Fibroblast of skin of back (primary cell): ENCODE measurements at places on chromosomes 7 and 10.

- DNase-seq = peak; percentile 73
Measured at GRCh38 chr10:69668721-69669120, 38.7 kb downstream of the FAM241B start.

DNA sequence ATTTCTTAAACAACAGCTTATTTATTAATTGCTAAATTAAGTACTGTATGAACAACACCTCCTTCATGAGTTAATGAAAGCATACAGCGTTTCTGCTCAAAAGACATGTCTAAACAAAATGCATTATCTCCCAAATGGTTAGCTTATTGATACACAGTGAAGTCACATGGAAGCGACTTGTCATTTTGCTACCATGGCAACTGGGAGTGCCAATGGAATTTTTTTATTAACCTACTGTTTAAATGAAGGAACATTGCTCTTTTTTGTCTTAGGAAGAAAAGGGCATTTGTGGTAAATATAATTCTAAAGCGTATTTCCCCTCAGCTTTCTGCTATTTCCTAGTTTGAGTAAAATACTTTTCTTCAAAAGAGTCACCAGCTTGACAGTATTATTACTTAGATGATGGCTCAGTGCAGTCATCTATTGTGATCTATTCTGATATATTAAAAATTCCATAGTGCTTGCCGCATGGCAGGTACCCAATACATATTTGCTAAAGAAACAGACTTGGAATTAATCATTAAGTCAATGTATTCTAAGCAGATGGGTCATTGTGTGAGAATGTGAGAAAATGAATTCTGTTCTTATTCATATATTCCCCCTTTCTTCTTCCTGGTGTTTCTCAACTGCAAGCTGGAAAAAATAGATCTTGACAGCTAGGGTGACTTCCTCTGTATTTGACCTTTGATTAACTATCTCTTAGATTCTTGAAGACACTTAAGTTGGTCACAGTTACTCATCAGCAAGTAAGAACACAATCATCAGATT, 818.3 kb downstream of the MAGI2 start:
- DNase-seq = peak; percentile 39

DNA sequence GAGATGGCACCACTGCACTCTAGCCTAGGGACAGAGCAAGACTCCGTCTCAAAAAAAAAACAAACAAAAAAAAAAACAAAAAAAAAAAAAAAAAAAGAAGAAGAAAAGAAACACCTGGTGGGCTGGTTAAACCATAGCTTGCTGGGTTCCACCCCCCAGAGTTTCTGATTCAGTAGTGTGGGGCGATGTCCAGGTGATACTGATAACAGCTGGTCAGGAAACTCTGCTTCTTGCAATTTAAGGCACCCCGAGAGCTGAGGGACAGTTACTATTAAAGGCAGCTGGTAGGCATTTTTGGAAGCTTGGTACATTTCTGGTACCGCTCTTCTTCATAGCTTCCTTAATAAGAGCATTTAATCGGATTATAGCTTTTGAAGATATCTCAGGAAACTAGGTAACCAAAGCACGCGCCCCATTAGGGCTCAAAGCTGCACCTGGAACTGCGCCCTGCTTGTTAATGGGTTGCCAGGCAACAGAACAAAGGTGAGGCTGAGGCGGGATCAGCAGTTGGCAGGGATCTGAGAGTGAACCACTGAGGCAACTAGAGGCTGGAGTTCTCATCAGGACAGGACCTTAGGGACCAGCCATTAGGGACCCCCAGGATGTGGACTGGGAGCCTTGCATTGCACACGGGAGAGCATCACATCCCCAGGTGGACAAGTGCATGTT, 6.5 kb upstream of the SDK1 start:
- DNase-seq = no peak

DNA sequence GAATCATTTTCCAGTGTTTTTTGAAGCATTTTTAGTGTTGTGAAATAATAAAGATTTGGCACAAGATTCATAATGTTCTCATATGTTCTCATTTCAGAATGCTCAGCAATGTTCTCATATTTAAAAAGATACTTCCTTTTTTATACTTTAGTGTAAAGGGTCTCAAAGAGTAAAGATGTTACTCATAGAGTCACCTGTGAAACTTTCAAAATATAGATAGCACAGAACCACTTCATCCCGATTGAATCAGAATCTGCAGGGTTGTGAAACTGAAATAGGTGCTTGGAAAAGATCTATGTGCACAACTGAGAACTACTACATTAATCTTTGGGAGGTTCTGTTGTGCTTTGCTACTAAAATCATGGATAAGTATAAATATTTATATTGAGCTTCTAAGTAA, 144.7 kb downstream of the MDFIC start:
- no peak for DNase-seq

DNA sequence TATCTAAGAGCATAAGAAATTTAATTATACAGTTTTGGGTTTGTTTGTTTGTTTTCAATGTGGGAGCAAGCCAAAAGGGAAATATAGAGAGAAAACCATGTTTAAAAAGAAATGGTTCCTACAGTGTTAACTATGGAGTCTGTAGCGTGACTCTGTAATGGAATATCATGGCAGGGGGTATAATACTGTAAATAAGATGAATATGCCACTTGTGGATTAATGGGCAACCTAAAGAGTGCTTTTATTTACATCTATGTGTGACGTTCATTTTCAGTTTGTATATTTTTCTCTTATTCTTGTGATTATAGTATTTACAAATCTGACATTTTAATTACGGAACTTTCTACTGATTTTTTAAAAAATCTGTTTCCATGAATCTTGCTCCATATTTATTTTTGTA, 95.9 kb downstream of the POLL start:
- DNase-seq = no peak

DNA sequence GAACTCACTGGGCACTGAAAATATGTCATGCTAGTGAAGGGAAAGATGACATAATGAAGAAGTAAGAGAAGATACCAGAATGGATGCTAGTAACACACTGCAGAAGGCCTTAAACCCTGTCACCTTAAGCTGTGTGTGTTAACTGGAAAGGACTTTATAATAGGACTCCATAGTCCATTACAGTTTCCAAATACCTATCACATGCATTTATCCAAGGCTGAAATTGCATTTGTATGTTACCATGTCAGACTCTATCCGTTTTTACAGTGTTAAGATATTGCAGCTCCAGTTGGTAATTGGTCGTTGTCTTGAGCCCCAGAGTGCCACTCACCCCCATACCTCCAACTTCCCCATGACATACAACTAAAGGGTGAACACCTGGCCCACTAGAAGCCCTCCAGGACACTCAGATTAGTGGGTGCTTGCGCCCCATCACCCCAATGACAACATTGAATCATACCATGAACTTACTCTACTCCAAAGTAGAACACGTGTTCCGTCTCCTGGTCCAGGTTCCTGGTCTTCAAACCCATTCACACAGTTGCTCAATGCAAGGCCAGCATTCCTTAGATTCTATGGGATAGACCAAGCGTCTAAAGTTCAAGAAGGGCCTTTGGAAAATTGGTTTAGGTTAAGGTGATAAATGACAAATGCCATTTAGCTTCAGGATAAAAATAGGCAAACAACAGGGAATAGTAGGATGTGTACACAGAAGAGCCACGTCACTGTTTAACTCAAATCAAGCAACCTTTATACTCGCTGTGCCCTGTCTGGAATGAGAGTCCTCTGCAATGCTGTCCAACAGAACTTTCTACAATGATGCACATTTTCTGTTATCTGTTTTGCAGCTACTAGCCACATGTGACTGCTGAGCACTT, 2.1 kb upstream of the RAPGEF5 start:
- DNase-seq = no peak

- DNase-seq = peak; percentile 27
Measured at GRCh38 chr7:111678281-111678680, 116.0 kb upstream of the IMMP2L start.

GRCh38 chr7:21198921-21199320, 229.0 kb upstream of the SP4 start:
- DNase-seq = no peak

DNA sequence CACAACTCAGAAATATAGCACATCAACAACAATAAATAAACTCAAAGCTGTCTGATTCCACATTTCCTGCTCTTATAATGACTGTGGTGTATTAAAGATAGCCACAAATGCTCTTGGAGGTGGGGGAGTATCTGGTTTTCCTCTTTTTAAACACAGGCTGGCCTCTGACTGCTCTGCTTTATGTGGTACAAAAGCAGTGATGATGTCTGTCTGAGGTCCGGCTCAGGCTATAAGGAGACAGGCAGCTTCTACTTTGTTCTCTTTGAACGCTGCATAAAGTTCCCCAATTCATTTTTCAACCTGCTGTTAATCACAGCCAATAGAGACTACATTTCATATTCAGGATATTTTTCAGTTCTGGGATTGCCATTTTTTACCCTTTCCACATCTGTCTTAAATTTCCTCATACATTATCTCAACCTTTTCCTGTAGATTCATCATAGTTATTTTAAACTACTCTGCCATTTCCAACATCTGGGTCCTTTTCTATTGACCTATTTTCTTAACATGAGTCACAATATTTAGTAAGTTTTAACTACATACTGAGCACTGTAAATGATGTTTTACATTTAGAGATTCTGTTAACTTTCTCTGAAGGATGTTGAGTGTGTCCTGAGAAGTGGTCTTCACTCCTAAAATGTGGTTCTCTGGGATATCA, 64.9 kb downstream of the CRPPA start:
- DNase-seq = peak; percentile 70

GRCh38 chr7:17123020-17123419, 175.4 kb upstream of the AHR start:
- peak; percentile 87 for DNase-seq

DNA sequence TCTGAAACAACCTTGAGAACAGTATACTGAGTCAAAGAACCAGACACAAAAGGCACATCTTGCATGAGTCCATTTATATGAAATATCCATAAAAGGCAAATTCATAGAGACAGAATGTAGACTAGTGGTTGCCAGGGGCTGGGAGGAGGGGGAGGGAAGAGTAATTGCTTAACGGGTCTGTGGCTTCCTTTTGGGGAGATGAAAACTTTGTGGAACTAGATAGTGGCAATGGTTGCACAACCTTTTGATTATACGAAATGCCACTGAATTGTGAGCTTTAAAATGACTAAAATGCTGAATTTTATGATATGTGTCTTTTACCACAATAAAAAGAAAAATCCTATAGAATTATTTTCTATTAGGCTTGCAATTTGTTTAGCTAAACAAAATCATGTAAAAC, 16.8 kb downstream of the ADRB1 start:
- DNase-seq = no peak

GRCh38 chr7:3272691-3273141, 28.3 kb upstream of the SDK1 start:
- DNase-seq = peak; percentile 77

- no peak for DNase-seq
Measured at GRCh38 chr10:61100887-61101286, 156.9 kb upstream of the RHOBTB1 start.

GRCh38 chr10:62632071-62632809, 172.3 kb upstream of the ADO start:
- no peak for DNase-seq

DNA sequence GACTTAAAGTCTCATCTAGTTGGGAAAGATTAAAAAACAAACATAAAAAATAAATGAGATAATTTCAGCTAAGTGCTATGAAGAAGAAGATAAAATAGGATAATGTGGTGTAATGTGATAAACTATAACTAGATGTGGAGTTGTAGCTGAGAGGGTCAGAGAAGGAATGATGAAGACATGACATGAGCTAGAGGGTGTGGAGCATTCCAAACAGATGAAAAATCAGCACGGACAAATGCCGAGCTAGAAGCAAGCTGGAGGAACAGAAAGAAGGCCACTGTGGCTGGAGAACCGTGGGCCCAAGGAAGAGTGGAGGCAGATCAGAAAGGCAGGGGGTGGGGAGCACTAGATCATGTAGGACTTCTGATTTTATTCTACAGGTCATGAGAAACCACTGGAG, 70.6 kb downstream of the CDK6 start:
- DNase-seq = peak; percentile 93

- DNase-seq = peak; percentile 53
Measured at GRCh38 chr10:1240341-1240775, 184.2 kb downstream of the WDR37 start.

- peak; percentile 14 for DNase-seq
Measured at GRCh38 chr7:47225387-47226131, 356.4 kb downstream of the TNS3 start.

GRCh38 chr7:8462309-8462708, 28.9 kb downstream of the NXPH1 start:
- no peak for DNase-seq

DNA sequence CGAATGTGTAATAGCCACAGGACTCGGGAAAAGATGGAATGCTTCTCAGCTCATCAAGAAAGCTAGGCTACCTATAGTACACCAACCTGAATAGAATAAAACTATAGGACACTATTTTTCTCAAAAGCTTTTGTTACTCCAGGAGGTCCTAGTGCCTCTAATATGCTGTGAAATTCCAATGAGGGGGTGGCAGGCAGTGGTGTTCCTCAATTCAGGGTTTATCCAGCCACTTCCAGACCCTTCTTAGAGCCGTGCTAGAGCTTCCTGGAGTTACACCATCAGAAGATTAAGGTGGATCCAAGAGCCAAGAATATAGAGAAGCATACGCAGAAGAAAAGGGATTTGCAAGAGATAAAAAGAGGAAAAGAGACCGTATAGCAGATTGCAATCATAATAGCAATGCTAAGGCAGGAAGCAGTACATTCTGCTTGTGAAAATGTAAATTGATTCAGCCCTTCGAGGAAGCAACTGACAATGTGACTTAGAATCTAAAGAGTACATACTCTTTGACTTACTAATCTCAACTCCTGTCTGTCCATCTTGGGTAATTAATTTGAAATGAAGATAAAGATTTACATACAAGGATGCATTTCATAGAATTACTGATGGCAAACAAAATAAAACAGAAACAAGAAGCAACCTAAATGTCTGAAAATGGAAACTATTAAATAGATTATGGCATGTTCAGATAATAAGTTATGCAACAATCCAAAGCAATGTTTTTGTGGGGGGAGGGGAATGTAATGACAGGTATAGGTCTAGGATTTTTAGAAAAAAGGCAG, 2.1 kb downstream of the ST8SIA6 start:
- peak; percentile 8 for DNase-seq

DNA sequence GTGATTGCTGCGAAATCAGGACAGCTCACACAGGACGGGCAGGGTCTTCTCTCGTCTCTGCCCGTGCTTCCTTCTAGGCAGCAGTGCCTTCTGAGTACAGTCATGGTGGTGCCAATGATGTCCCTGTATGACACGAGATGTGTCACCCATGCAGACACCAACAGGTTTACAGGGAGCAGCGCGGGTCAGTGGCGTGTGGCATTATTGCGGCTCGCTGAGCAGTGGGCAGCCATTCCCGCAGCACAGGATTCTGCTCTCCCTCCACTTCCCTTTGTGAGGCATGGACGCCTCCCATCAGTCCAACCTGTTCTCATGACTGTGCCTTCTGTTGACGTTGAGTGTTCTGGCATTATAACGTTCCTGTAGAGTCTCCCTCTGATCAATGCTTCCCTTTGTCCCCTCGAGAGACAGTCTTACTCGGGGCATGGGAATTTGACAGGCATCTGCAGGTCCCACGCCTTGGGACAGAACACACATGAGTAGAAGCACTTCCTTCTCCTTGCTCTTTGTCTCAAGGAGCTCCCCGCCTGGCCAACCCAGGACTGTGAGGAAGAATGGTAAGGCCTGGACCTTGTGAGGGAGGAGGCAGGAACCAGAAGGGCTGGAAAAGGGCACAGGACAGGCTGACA, 219.5 kb downstream of the PAXIP1 start:
- DNase-seq = no peak
